Fibroblast of skin of right quadriceps (primary cell): ENCODE measurements at places on chromosomes 16 and 17.
A peak's percentile ranks its signal among the peaks of the same experiment; 100 is the strongest.

DNA sequence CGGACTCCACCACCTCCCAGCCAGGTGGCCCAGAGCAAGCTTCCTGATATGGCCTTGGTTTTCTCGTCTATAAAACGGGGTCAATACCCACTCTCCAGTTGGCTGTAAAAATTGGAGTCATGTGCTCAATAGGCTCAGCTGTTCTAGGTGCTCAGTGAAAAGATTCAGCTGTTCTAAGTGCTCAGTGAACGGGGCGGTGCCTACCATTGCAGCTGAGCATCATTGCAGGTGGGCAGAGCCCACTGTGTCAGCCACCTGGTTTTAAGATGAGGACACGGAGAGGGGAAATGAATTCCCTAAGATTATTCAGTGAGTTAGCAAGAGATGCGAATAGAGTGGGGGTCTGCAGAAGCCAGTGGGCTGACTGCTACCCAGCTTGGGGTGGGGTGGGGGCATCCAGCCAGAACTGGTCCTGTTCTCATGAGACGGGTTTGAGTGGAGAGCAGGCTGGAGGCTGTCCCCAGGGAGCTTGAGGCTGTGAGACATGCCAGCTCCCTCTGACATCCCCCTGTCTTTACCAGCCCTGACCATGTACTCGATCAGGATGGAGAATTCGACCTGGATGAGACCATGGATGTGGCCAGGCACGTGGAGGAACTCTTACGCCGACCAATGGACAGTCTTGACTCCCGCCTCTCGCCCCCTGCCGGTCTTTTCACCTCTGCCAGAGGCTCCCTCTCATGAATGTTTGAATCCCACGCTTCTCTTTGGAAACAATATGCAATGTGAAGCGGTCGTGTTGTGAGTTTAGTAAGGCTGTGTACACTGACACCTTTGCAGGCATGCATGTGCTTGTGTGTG lies 21.9 kb downstream of the STAT5A start:
- DNase-seq, result no peak

- no peak for DNase-seq
Measured at GRCh38 chr17:18300725-18301480, 13.9 kb downstream of the TOP3A start.

GRCh38 chr17:41666237-41666641 lies 22.4 kb upstream of the EIF1 start:
- DNase-seq, result peak; percentile 54

DNA sequence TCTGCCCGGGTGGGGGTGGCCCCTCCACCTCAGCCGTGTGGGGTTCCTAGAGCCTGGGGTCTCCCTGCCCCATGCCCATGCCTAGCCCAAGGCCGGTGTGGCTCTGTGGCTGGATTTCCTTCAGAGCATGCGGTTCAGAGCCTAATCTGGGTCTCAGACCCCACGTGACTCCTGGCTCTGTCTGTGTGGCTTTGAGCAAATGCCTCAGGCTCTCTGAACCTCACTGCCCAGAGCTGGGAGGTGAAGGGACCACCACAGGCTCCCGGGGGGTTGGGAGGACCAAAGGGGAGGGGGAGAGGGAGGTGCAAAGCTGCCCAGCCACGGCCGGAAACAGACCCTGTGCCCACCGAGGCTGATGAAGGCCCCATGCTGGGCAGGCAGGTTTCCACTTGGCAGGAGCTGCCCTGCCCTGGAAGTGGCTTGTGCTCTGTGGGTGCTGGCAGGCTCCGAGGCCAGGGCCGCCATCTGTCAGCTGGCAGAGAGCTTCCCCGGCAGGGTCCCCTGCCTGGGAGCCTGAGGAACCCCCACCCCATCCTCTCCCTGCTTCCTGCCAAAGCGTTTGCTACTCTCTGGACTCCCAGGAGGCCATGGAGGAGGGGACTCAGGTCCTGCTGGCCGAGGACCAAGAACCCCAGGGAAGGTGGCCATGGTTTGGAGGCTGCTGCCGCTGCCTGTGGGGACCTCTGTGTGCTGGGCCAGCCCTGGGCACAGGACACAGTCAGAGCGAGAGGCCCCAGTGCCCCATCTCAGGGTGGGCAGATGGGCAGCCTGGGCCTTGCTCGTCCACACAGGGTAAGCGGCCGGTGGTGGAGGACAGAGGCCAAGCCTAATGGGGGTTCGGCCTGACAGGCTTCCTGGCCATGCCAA lies 4.0 kb downstream of the CDH15 start:
- DNase-seq, result no peak

DNA sequence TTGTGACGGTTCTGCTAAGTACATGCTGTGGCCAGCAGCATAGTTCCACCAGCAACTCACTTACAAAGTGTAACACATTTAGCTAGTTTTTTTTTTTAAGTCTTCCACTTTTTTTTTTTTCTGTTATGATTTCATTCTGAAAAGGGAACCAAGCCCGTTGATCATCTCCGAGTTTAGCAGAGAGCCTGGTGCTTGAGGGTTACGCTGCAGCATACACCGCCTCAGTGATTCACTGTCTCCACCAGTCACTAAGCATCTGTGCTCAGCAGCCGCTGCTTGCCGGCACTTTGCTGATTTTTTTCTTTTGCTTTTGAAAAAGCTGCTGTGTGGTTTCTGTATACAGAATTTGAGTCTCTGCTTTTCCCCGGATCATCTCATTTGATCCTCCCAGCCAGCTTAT lies 194.5 kb upstream of the CDH13 start:
- no peak for DNase-seq
